ENCODE measurements at places on chromosomes 3 and 15.

- no peak for DNase-seq
Observed at GRCh38 chr3:134601539-134602439, 49.0 kb downstream of the KY start.

DNA sequence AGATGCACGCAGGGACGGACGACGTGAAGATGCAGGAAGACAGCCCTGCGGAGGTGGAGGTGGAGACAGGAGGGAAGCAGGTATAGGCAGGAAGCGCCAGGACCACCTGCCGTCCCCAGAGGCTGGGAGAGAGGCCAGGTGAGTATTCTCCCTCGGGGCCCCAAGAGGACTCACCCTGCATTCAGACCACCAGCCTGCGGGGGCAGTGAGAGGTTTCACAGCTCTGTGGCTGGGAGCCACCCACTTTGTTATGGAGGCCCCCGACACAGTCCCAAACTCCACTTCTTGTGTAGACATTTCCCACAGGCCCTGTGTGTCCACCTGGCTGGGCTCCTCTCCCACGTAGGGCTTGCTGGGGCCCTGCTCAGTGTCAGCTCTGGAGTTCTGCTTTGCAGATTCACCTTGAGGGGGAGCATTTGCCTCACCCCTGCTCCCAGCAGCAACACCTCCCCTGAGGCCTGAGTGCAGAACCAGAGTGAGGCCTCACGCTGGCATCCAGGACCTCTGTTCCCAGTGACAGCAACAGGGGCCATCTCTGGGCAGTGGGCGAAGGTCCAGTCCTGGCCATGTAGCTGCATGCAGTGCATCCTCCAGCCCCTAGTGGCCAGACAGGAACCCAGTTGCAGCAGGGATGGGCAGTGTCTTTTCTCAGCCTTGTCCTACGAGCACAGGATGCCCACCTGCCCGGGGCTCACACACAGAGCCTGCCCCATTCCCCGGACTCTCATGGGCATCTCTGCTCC lies 119.4 kb upstream of the IQSEC1 start:
- DNase-seq: no peak

DNA sequence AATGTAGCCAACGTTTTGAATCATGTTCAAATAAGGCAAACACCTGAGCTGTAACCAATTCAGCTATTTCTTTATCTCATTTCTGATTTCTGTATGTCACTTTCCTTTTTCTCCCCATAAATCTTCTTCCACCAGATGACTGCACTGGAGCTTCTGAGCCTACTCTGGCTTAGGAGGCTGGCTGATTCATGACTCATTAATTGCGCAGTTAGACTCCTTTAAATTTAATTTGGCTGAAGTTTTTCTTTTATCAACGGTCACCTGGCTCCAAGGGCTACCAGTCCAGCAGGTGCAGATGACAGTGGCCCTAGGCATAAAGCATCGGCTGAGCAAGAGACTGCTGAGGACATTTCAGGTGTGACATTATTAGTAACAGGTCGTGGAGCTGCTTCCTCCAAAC lies 39.6 kb upstream of the ITGA11 start:
- no peak for DNase-seq

DNA sequence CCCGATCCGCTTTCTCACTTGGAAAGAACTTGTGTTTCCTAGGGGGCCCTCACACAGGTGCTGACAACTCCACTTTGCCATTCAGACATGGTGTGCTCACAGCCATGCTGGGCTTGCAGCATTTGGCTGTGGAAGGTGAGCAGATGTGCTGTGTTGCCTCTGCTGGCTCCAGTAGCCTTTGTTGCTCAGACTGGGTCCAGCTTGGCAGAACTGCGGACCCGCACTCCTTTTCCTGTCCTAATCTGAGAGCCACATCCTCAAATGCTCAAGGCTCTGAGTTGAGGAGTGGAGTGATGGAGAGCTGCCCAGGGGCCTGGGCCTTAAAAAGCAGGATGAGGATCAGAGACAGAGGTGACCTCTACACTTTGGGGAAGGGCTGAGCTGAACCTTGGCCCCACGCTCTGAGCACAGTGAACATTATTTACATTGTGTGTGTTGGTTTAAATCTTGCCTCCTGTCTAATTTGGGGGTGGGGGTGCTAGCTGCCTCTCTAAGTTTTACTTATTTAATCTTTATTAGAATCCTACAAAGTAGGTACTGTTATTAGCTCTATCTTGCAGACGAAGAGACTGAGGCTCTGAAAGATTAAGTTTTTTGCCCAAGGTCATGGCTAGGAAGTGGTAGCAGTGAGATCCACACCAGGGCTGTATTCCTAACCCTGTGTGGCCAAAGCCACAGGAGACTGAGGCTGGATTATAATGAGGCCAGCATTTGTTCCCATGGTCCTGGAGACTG lies 17.2 kb downstream of the ACOX2 start:
- DNase-seq: no peak

DNA sequence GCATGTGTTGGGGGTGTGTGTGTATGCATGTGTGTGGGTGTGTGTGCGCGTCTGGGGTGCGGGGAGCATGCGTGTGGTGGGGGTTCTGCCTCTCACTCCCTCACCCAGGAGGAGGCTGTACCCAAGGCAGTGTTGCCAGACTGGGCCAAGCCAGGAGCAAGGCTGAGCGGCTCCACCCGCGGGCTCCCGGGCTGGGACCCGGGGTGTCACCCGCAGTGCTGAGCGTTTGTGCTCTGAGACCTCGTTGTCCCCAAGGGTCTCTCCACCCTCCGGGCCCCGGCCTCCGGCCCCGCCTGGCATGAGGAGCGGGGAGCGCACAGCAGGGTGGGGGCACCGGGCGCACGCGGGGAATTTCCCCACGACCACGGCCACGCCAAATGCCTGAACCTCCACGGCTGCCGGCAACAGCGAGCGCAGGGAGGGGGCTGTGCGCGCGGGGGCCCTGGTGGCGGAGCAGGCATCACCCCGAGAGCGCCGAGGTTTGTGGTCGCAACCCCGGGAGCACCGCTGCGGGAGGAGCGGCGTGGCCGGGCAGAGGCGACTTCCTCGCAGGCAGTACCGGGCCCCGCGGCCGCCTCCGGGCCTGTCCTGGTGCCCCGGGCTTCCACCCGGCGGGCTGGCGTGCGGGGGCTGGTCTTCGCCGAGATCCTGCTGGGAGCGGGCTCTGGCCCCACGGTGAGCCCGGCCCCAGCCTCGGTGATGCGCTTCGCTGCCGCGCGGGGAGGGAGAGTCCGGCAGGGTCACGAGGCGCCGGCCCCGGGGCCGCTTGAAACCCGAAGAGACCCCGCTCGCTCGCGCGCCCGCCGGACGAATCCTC lies 7.4 kb upstream of the OCA2 start:
- no peak for DNase-seq

- no peak for DNase-seq
Observed at GRCh38 chr15:81491414-81492096, 117.5 kb upstream of the TMC3 start.

- DNase-seq: no peak
Observed at GRCh38 chr3:98796334-98796733, 33.2 kb downstream of the ST3GAL6 start.

DNA sequence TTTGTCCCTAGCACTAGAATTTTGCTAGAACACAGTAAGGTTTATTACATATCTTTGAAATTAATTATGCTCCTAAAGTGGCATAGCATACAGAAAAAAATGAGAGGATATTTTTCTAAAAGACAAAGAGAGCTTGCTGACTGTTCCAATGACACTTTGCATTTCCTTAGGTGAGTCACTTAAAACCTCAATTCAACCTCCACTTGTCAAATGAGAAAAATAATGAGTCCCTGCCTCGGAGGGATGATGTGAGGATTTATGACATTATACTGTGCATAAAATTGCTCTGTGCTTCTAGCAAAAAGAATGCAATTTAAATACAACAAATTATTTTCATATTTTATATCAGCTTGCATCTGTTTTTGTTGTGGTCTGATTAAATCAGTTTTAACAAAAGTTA lies 1417.0 kb upstream of the ALCAM start:
- DNase-seq: no peak

GRCh38 chr3:37040231-37040630 lies 46.9 kb downstream of the MLH1 start:
- DNase-seq: no peak

DNA sequence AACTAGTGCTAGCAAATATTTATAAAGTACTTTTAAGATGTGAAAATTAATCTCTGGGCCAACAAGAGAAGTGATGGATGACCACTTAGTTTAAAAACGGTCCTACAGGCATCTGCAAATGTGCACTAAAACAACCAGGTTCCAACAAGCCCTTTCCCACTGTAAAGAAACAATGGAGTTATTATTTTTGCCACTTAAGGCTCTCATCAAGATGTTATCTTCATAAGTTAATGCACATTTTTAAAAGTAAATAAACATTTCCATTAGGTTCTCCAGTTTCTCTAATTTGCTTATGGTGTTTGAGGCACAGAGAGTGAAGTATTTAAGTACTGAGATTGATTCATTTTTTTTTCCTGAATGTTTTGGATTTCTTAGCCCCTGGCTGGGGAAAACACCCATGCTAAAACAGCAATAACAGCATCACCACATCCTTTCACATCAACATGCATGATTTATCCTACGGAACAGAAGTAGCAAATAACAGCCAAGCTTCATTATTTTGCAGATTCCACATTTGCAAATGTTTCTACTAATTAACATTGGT lies 20.8 kb downstream of the ABI3BP start:
- DNase-seq: no peak

- DNase-seq: no peak
Observed at GRCh38 chr3:44329946-44330345, 8.6 kb upstream of the TCAIM start.

DNA sequence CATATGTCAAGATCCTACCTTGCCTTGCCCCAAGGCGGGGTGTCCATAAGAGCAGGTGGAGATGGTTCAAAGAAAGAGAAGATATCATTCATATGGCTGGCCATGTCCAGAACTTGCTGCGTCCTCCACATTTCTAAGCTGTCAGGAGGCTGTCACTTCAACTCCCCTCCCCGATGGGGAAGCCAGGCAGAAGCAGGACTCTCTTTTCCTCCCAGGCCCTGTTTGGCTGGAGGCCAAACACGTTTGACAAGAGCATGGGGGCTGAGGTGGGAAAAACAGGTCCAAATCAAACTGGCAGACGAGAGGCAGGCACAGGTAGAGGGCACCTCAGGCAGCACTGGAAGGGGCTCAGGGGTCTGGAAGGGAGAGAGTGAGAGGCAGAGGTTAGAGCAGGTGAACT lies 37.7 kb downstream of the MESD start:
- no peak for DNase-seq

DNA sequence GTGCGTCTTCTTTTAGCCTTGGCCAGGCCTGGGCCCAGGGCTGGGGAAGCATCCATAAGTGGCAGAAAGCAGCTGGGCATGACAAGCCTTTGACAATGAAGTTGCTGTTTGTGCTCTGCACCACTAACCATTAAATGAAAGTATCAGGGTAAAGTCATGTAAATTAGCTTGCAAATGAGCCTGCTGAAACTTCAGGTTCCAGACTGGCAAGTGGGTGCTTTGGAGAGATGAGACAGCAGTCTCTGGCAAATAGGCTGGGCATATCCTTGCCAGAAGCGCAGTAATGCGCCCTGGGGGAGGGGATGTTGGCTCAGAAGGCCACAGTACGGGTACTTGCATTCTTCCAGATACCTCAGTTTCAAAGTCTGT lies 40.7 kb downstream of the RAB6B start:
- DNase-seq: no peak

DNA sequence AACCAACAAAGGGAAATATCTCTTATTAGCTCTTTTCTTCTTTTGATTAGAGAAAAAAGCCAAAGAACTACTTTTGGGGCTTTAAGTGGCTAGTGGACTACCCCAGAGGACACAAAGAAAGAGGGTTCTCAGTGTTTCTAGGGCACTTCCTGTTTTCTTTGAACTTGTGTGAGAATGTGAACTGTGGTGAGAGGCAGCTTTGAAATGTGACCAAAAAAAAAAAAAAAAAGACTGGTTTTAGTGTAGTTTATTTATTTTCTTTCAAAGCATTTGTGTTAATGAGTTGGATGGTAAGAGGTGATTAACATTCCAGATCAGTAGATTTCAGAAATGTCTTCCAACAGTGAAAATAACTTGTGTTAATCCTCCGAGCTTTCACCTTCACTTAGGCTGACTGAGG lies 32.4 kb downstream of the SELENOT start:
- DNase-seq: no peak

GRCh38 chr15:75361989-75362641 lies 6.3 kb downstream of the MAN2C1 start:
- DNase-seq: no peak

DNA sequence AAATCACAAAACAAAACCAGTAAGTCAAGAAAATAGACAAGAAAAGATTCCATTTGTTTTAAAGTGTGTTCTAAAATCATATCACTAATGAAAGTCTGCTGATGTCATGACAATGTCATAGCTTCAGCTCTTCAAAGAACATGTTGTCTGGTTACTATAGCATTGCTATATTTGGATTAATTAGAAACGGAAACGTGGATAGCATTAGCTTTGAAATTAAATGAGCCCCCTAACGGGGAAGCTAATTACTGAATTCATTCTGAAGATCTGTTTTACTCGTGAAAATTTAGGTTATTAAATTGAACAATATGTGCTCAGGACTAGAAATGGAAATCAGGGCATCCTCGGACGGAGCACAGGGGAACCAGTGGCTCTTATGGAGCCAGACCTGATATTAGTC lies 316.7 kb upstream of the AGTR1 start:
- DNase-seq: no peak

- DNase-seq: no peak
Observed at GRCh38 chr15:78767331-78767951, 43.8 kb downstream of the ADAMTS7 start.

GRCh38 chr3:179713643-179714090 lies 60.8 kb downstream of the USP13 start:
- no peak for DNase-seq

DNA sequence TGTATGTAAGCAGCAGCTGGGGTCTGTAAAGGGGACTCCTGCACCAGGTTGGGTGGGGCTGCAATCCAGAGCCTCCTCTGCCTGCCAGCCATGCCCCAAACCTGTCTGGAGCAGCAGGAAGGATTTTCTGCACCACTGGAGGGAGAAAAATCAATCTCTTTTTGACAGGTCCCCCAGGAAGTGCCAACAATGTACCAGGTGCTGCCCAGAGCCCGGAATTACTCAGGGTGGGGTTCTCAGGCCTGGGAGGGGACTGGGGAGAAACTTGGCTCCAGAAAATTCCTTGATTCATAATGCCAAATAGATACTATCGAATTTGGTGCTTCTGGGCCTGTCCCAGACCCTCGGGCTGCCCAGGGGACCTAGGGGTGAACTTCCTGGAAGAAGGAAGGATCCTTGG lies 52.6 kb downstream of the WNT7A start:
- no peak for DNase-seq

All from kidney capillary endothelial cell (primary cell).